ENCODE measurements at places on chromosomes 6 and 20. TPM values are rescaled to one million over a fixed set of nuclear protein-coding genes. Genes with fewer than 3 reads are reported as not detected.

DNA sequence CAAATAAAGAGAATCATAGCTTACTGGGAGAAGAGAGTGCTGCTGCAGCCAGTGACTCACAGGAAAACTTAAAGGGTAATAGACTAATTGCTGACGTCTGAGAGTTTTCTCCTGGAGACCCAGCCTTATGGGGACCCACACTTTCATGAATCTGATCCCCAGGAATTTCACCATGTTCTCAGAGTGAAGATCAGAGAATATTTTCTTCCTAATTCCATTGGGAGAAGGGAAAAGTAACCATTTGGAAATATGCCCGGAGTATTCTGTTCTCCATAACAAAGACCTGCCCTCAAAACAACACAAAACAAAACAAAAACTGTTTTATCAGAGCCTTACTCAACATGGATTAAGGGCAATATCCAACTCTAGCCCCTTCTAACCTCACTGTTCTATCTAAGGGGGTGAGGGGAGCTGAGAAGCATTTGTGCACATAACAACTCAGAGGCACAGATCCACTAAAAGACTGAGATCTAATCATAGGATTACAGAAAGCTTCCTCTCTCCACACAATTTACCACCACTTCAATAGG is 168.2 kb upstream of the SSTR4 start:
- H3K36me3 ChIP-seq: no peaks in the 10 kb centered on the region
- H3K4me1 ChIP-seq: no peaks in the 10 kb centered on the region
- no peak for DNase-seq
- no peaks in the 10 kb centered on the region for H3K27me3 ChIP-seq
- no peak overlapping the region for H3K4me3 ChIP-seq
- no peak overlapping the region for H3K27ac ChIP-seq

DNA sequence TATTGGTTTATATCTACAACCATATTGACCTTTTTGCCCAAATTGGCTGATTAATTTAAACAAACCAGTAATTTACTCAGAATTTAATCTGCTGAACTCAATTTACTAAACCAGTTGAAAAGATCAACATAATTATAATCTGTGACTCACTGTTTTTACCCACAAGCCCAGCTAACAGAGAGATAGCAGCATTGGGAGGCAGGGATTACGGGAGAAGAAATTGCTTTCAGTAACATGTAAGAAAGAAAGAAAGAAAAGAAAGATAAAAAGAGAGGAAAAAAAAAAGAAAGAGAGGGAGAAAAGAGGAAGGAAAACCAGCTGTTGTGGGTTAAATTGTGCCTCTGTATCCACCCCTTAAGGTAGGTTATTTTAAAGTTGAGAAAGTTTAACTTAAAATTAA is 13.3 kb upstream of the RHAG start:
- no peaks in the 10 kb centered on the region for H3K27me3 ChIP-seq
- DNase-seq: no peak
- H3K4me1 ChIP-seq: no peaks in the 10 kb centered on the region
- no peak overlapping the region for H3K27ac ChIP-seq

DNA sequence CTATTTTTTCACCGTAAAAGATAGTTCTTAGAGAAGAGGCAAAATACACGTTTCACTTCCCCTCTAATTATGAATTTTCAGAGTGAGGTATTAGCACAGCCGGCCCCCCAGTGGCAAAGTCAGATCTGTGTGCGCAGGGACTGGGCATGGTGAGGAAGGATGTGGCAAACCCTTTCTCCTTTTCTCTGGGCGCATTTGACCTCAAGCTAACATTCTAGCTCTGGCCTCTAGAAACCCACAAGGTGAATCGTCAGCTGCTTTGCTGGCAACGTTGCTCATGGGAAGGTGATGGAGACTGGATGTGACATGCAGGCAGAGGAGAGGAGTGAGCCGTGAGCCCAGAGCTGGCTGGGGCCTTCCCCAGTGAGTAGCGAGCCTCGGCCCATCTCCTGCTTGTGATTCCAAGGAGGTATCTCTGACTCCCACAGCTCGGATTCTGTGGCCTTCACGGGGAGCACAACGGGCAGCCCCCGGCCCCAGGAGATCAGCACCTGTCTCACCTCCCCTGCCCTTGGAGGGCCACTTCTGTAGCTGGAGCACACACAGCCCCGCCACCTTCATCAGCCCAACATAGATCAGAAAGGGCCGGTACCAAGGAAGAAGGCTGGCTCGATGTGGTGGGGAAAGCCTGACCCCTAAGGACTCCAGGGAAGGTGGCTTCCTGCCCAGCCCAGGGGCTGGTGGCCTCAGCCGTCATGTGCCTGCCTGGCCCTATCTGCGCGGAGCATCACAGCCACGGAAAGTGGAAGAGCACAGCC is 152.8 kb downstream of the TAF4 start:
- no peaks in the 10 kb centered on the region for H3K36me3 ChIP-seq
- H3K4me1 ChIP-seq: no peaks in the 10 kb centered on the region
- DNase-seq: no peak
- H3K27ac ChIP-seq: no peak overlapping the region

DNA sequence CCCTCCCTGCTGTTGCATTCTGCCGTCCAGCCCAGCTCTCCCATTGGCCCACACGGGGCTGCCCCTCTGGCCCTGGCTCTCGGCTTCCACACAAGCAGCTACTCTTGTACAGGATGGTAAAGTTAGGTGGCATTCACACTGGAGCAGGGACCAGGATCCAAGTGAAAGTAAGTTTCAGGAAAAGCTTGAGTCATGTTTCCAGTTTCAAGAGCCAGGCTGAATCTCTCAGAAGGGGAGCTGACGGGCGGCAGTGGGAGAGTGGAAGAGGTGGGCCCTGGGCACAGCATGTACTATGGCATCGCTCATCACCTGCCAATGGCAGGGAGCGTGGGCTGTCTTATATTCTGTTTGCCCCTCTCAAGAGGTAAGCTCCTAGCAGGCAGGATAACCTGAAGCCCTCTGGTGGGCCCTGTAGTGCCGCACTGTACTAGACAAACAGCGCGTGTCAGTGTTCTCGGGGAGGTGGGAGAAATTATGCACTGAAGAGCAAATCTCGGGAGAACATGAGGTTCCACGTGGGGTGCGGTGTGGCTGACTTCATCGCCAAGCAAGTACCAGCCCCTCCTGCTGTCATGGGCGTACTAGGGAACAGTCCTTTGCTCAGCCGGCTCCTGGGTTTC is 241.5 kb downstream of the NRN1 start:
- DNase-seq: no peak
- H3K27ac ChIP-seq: no peak overlapping the region
- no peaks in the 10 kb centered on the region for H3K4me1 ChIP-seq
- no peaks in the 10 kb centered on the region for H3K27me3 ChIP-seq
- no peaks in the 10 kb centered on the region for H3K36me3 ChIP-seq

GRCh38 chr20:57481281-57481711 is 43.6 kb downstream of the CTCFL start:
- H3K4me1 ChIP-seq: peaks cover 10% of the 10 kb centered on the region
- H3K4me3 ChIP-seq: no peak overlapping the region
- no peaks in the 10 kb centered on the region for H3K27me3 ChIP-seq
- no peaks in the 10 kb centered on the region for H3K36me3 ChIP-seq
- H3K27ac ChIP-seq: no peak overlapping the region

- peaks cover 5% of the 10 kb centered on the region for H3K4me1 ChIP-seq
- no peaks in the 10 kb centered on the region for H3K36me3 ChIP-seq
- no peak overlapping the region for H3K27ac ChIP-seq
- no peaks in the 10 kb centered on the region for H3K27me3 ChIP-seq
Observed at GRCh38 chr20:41004531-41005360, 23.9 kb upstream of the TOP1 start.

The NOL4L gene
- total RNA-seq: 23.5 TPM

The BPIFB4 gene
- not detected for total RNA-seq
